ENCODE measurements at places on chromosomes 2 and 18.

DNA sequence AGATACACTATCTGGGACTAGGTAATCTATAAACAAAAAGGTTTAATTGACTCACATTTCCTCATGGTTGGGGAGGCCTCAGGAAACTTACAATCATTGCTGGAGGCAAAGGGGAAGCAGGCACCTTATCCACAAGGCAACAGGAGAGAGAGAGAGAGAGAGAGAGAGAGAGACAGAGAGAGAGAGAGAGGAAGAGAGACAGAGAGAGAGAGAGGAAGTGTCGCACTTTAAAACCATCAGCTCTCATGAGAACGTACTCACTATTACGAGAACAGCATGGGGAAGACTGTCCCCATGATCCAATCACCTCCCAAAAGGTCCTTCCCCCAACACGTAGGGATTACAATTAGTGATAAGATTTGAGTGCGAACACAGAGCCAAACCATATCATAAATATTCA, 253.5 kb upstream of the TRIB2 start:
- DNase-seq, result no peak

- no peak for DNase-seq
Observed at GRCh38 chr2:179253226-179253625, 11.4 kb downstream of the SESTD1 start.

GRCh38 chr2:68403199-68403644, 38.1 kb downstream of the PLEK start:
- DNase-seq, result no peak

- DNase-seq, result no peak
Observed at GRCh38 chr18:2410688-2411087, 160.6 kb downstream of the METTL4 start.

GRCh38 chr18:48675912-48676311, 137.1 kb downstream of the CTIF start:
- no peak for DNase-seq

GRCh38 chr2:22002066-22002465, 878.3 kb downstream of the TDRD15 start:
- DNase-seq, result no peak

DNA sequence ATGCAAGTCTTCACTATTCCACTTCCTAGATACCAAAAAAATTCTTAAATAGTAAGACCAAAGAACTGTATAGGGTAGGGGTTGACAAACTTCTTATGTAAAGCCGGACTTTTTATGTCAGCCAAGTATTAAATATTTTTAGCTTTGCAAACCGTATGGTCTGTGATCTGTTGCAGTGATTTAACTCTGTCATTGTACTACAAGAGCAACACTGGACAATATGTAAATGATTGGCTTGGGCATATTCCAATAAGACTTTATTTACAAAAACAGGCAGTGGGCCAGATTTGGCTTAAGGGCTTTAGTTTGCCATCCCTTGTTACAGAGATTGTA, 48.0 kb downstream of the MGAT5 start:
- no peak for DNase-seq

- DNase-seq, result no peak
Observed at GRCh38 chr2:187594801-187595200, 40.6 kb upstream of the TFPI start.

GRCh38 chr18:45276878-45277277, 338.4 kb upstream of the SLC14A2 start:
- no peak for DNase-seq

- DNase-seq, result no peak
Observed at GRCh38 chr2:85413592-85414420, 3.6 kb upstream of the CAPG start.

GRCh38 chr2:143210446-143210819, 81.2 kb downstream of the ARHGAP15 start:
- DNase-seq, result no peak

Measured in activated CD4-positive, alpha-beta T cell treated with anti-CD3 and anti-CD28 coated beads, Interleukin-2, Interleukin-4, amounts not matched to agents 100 ng/mL and 50 ng/mL, durations not matched to agents 16 hours and 8 hours (primary cell).